ENCODE measurements at places on chromosomes 3 and 15.

DNA sequence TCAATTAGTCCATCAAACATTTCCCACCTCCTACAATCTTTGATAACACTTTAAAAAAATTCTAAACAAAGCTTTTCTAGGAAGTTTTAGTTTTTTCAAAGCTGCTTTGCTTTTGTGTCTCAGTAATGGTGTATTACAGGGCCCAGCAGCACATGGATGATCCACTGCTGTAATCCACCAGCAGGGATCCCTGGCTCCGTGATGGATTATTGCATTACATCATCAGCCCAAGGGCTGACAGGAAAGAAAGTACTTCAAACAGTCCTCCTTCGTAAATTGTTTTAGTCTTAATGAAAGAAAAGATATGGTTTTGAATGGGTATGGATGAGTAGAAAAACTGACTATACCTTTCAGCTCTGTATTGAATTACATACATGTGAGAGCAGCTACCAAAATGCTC, 688.9 kb upstream of the NAALADL2 start:
- no peak for DNase-seq

GRCh38 chr3:39169712-39170111, 16.3 kb upstream of the CSRNP1 start:
- no peak for DNase-seq

GRCh38 chr3:184284696-184285095, 8.9 kb downstream of the ECE2 start:
- DNase-seq = peak; percentile 51

- no peak for DNase-seq
Measured at GRCh38 chr3:63442918-63443317, 164.8 kb downstream of the SYNPR start.

DNA sequence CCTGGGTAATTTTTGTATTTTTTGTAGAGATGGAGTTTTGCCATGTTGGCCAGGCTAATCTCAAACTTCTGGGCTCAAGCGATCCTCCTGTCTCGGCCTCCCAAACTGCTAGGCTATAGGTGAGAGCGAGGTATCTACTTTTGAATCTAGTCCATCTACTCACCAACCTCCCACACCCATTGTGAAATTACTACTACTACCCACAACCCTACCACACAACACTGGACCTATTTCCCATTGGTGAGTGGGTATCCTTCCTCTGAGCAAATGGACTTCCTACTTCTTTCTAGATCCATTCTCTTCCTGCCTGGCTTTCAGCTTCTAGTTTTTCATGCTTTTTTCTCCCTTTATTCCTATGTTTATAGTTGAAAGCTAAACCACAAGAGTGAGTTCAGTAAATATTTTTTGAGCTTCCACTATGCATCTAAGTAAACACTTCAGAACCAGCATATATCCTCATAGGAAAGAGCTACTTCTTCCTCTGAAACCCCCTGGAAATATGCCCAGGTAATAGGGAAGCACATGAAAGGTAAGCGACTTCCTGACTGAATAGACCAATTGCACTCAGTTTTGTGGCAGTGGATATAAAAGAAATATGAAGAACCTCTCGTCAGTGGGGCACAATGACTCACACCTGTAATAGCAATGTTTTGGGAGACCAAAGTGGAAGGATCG, 39.1 kb downstream of the MYO1E start:
- DNase-seq = no peak

DNA sequence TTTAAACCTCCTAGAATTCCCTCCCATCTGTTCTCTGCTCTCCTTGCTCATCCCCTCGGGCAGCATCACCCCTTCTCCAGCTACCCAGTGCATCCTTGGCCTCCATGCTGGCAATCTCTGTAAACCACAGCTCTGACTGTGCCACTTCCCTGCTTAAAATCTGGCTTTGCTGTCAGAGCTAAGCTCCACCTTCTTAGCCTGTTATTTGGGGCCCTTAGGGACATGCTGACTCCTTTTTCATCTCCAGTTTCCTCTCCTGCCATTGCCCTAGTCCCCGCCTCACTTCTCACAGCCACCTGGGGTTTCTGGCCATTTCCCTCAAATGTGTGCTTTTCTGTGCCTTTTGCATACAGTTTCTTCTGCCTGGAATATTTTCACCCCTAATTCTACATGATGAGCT, 5.7 kb downstream of the SLC6A20 start:
- no peak for DNase-seq

DNA sequence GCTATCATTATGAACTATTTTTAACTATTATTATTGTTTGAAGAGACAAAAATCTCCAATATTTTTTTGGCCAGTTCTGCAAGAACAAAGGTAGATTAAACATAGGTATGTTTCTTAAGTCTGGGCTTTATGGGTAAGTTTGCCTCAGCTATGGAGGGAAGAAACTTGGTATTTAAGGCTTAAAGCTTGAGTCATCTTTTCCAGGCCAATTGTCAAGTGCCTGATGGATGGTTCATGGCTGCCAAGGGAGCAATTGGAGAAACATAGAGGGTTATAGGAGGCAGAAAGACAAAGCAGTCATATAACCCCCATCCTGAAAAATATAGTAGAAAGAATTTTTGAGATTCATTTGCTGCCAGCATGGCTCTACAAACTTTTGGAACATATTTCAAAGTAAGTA, 7.2 kb upstream of the STAC start:
- no peak for DNase-seq
